ENCODE measurements at places on chromosomes 11 and 22. TPM values are rescaled to one million over a fixed set of nuclear protein-coding genes. Genes with fewer than 3 reads are reported as not detected.
A peak's percentile ranks its signal among the peaks of the same experiment; 100 is the strongest.

Gene CD3D
- 0.81 TPM for total RNA-seq

DNA sequence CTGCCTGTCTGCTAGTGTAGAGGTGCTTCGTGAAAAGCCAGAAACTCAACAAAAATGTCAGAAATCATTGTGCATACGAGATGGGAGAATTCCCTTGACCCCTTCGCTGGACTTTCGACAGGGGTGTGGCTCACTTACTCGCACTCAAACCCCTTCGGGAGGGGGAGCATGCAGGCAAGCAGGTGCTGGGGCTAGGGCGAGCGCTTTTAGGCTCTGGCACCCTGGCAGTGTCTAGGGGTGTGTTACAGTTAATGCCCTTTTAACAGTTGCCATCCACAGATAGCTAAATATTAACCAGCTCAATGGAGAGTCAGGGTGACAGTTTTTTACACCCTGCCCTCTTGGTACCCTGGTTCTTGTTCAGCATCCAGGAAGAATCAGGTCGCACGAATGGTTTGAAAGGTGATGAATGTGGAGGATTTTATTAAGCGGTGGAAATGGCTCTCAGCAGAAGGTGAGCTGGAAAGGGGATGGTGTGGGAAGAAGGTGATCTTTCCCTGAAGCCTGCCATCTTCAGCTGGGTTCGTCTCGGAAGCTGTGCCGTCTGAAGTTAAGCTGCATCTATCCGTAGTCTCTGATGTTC is 59.6 kb upstream of the SHANK2 start:
- DNase-seq: no peak

DNA sequence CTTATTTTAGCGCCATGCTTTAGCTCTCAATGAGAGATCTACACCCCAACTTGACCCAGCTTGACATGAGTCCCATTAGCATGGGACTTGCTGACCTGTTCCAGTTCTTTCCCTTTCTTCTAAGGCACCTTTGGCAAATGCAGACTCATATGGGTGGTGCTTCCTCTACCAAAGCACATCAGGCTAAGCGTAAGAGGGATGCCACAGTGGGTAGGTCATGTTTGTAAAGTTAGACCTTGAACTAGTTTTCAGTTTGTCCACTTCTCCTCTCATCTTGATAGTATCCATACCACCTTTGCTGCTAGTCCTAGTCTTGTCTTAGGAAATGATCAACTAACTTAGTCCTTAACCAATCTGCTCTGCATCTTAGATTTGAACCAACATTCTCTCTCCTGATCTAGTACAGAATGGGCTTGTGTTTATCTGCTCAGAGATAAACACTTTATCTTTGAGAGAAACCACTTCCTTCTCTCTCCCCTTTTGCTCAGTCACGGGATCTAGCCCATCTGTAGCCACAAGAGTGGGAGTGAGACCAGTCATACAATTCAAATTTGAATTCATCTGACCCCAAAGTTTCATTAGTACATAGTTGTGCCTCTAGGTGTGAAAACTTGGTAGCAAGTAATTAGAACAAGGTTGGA is 72.1 kb upstream of the CD44 start:
- no peak for DNase-seq

GRCh38 chr11:79274636-79275331 is 166.0 kb downstream of the TENM4 start:
- DNase-seq: no peak

DNA sequence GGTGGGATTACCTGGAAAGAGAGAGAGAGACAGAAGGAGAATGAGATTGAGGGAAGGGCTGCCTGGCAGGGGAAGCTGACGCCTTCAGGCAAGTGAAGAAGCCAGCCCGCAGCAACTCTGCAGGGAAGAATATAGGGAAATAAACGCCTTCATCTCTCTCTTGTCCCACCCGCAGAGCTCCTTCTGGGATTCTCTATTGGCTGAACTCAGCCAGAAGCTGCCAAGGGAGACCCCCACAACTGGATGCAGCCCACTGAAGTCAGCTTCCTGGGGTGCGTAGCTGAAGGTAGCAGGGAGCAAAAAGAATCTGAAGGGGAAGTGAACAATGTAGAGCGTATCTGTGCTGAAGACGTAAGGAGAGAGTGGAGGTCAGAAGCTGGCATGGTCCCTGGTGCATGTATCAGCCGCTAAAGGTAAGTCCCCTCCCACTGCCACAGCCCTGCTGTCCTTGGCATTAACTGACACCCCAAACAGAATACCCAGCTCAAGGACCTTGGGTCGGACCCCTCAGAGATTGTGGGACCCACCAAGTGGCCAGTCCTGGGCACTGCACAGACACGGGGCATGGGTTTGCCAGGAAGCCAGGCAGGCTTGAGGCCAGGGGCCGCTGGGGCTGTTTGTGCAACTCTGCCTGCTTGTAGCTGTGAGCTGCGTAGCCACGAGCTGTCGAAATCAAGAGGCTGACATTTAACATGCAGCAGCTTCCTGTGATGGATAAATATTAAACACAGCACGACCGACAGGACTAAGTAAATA is 469.9 kb downstream of the MN1 start:
- DNase-seq: peak; percentile 41

DNA sequence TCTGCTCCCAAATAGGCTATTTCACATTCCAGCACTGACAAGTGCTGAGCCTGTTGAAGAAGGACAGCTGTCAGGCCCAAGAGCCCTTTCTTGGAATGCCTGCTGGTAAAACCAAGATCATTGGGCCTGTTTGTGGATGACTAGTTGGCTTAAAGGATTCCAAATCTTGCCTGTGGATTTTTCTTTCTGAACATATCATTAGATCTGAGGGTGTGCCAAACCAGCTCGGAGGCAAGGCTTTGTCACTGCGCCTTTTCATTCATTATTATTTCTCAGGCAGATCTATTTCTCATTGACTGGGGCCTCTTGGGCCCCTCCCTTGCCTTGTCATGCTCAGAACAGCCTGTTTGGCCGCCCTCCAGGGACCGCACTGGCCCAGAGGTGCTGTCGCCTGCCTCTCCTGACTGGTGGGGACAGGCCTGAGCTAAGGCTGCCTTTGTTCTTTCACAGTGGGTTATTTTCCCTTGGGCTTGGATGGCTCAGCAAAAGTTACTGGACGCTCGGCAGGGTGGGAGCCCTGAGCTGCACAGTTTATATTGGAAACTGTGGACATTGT is 222.7 kb upstream of the SESN3 start:
- DNase-seq: no peak
